ENCODE measurements at places on chromosomes 13 and 19.

DNA sequence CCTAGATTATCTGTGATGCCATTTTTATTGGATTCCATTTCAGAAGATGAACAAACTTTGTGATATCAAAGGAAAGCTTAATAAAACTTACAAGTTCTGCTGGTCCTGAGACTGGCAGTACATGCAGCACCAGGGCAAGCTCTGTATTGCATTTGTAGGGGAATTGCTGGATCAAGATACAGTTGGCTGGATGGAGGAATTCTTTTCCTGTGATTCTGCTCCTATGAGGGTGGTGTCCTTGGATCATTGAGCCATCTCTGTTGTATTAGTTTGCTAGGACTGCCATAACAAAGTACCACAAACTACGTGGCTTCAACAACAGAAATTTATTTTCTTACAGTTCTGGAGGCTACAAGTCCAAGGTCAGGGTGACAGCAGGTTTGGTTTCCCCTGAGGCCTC lies 33.9 kb upstream of the CSNK1A1L start:
- DNase-seq: no peak

DNA sequence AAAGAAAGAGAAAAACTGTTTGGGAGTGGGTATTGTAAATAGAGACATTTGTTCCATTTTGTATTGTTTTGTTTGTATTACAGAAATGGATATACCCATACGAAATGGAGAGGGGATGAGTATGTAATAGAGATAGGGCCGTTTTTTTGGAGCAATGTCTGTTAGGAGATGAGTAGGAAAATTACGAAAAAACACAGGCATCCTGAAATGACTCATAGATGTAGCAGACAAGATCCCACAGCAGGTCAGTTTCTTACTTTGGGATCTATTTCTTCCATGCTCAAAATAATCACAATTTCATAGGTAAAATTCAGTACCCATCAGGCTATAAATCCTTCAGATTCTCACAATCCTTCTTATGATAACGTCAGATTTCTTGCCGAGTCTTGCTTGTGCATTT lies 779.4 kb upstream of the SLITRK1 start:
- no peak for DNase-seq

- DNase-seq: no peak
Observed at GRCh38 chr13:25927363-25927762, 124.5 kb downstream of the SHISA2 start.

GRCh38 chr19:13959141-13959961 lies 7.0 kb downstream of the DCAF15 start:
- no peak for DNase-seq

GRCh38 chr19:33819506-33819879 lies 22.8 kb downstream of the KCTD15 start:
- no peak for DNase-seq

- DNase-seq: no peak
Observed at GRCh38 chr19:38023671-38024541, 116.9 kb downstream of the SIPA1L3 start.

- no peak for DNase-seq
Observed at GRCh38 chr13:107067381-107067780, 499.4 kb upstream of the ARGLU1 start.

DNA sequence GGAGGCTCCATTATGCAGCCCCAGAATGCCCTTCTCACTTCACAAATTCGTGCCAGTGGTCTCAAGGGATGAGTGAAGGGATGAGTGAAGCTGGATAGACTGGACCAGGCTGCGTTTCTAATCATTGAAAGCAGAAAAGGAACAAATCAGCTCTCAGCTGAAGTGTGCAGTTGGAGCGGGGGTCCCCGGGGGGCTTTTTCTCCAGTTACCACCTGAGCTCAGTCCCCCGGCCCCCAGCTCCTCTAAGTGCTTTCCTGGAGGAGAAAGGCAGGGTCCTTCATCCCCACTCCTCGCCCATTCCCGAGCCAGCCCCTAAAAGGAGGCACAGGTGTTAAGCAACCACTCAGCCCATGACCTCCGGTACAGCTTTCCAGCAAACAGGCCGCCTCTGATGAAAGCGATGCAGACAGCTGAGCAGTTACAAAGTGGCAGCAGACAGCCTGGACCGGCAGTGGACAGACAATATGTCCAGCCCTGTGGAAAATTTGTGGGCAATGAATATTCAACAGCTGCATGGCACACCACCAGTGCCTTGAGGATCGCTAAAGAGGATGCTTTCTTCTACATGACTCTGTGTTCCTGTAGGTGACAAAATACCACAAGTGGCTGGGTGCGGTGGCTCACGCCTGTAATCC lies 110.7 kb upstream of the UBL3 start:
- DNase-seq: no peak

GRCh38 chr19:6712231-6712630 lies 8.2 kb downstream of the C3 start:
- DNase-seq: no peak

GRCh38 chr13:113273851-113274590 lies 23.0 kb upstream of the LAMP1 start:
- peak; percentile 67 for DNase-seq

- DNase-seq: no peak
Observed at GRCh38 chr13:80563439-80563838, 222.5 kb upstream of the SPRY2 start.

DNA sequence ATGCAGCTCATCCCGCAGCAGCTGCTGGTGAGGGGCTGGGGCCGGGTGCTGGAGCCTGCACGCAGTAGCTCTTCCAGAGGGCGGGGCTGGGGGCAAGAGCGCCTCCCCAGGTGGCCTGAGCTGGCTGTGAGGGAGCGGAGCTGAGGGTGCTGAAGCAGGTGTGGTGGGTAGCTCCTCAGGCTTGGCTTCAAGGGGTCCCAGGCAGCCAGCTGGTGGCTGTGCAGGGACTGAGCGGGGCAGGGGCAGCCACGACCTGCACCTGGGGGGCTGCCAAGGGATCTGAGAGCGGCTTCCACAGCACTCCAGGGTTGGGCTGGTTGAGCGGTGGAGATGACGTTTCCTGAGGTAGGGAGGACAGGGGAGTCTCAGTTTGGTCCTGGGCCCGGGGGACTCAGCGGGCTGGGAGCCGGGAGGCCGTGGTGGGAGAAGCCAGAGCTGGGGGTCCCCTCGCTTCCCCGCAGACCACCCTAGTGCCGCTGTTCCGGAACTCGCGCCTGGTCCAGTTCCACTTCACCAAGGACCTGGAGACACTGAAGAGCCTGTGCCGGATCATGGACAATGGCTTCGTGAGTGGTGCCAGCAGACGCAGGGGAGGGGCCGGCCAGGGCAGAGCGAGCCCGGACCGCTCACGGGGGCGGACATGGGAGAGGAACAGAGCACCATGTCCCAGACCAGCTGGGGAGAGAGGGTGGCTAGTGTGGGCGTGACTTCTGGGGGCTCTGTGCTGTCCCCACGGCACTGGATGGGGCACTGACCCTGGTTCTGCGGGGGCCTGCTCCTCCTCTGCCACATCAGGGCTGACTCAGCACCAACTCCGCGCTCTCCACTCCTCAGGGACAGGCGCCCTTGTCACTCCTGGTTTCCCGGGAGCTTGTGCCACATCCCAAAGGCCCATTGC lies 7.4 kb downstream of the PTOV1 start:
- DNase-seq: no peak

DNA sequence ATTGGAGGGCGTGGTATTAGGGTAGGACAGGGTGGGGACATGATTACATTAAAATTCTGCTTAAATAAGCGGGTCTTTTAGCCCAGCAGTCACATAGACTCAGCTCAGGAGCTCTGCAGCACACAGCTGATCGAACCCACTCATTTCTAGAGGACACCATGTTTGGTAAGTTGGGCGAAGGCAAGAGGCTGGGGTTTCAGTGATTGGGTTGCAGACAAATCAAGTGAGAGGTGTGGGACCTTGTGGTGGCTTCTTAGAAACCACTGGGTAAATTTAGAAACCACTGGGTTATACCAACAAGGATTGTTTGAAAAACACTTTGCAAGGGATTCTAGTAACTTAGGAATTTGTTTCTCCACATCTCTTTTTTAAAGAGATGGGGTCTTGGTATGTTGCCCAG lies at the start of gene LEUTX:
TSS of gene LEUTX (plus strand) at position 92 of the 400 bp plus-strand sequence. CDS start at position 159, 67 bp downstream.
- no peak for DNase-seq
